ENCODE measurements at places on chromosomes 2 and 18.

DNA sequence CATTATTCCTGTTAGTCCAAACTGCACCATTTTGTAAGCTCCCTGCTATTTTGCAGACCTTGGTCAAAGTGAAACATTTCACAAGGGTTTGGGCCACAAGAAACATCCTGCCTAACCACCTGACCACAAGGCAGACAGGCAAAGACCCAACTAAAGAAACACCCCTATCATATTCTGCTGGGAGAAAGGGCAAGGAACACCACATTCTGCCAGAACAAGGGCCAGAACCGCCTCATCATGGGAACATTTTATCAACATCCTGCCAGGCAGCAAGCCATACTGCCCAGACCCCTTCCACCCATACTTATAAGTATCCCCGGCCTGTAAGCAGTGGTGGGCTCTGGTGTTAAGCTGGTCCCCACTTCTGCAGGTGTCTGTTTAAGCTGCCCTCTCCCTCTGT, 12.0 kb upstream of the RAB31 start:
- DNase-seq: no peak

DNA sequence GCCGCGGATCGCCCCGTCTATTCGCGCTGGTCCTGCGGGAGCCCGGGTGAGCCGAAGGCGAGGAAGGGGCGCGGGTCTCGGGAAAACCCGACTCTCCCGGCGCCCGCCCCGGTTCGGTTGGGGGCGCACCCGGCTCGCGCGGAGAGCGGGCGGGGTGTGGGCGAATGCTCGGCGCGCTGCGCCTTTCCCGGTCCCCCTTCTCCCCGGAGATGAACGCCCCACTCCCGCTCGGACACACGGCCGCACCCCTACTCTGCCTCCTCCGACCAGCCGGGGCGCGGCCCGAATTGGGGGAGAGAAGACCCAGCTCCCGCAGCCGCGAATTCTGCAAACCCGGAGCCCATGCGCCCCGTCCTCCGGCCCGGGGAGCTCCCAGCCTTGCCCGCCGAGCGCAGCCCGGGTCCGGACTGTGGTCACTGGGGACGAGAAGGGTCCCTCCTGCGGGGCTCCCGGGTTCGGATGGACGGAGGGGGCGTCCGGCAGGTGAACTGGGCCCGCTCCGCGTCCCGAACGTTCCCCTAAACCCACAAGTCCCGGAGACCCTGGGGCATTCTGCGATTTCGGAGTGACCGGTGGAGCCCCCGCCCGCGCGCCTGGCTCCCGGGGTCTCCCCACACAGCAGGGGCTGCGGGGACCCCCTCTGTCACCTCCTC, 734 bp downstream of the KCNG2 start:
- DNase-seq: no peak

- DNase-seq: no peak
These were observed 45.3 kb downstream of the DGKD start for GRCh38 chr2:233399306-233400225.

- no peak for DNase-seq
These were observed 81.6 kb downstream of the KIAA2012 start for GRCh38 chr2:202154613-202155012.

DNA sequence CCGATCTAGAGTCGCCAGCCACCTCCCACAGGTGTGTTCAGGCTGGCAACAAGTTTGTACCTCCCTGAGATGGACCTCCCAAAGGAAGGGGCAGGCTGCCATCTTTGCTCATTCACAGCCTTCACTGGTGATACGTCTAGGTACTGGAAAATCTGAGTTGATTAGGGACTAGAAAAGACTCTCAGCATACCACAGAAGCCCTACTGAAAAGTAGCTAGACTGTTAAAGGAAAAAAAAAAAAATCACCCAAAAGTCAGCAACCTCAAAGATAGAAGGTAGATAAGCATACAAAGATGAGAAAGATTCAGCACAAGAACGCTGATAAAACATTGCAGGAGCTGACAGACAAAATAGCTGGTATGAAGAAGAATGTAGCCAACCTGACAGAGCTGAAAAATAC, 128.6 kb upstream of the WDR75 start:
- DNase-seq: no peak

DNA sequence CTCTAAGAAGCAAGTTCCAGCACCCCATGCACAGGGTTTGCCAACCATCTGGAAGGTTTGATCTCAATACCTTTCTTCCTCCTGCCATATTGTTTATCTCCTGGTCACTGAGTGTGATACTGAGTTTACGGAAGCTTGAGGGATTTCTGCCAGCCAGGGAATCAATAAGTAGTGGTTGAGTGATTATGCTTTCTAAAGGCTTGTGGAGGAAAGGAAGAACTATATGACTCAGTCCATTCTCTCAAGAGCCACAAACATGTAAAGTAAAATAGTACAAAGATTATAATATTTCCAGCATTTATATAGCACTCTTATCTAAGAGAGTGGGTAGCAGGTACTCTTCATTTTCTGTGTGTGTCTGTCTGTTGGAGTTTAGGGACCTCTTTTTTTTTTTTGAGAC, 49.2 kb downstream of the SLC4A3 start:
- DNase-seq: no peak

DNA sequence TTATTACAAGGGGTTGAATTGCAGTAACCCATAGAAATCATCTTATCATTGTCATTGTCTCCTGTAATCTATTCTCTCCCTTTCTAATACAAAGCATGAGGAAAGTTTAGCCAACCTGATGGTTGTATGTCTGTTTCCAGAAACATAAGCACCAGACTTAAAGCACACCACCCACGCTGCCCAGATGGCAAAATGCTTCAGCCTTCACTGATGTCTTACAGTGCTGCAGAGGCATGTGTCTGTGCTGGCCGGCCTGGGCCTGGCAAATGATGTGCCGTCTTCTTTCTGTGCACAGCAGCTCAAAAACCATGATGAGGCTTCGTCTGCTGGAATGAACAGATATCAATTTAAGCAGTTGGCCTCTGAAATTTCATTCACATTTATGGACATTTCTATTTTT, 443.0 kb upstream of the RGPD4 start:
- DNase-seq: no peak

GRCh38 chr2:181440344-181440743, 16.8 kb upstream of the ITGA4 start:
- no peak for DNase-seq

DNA sequence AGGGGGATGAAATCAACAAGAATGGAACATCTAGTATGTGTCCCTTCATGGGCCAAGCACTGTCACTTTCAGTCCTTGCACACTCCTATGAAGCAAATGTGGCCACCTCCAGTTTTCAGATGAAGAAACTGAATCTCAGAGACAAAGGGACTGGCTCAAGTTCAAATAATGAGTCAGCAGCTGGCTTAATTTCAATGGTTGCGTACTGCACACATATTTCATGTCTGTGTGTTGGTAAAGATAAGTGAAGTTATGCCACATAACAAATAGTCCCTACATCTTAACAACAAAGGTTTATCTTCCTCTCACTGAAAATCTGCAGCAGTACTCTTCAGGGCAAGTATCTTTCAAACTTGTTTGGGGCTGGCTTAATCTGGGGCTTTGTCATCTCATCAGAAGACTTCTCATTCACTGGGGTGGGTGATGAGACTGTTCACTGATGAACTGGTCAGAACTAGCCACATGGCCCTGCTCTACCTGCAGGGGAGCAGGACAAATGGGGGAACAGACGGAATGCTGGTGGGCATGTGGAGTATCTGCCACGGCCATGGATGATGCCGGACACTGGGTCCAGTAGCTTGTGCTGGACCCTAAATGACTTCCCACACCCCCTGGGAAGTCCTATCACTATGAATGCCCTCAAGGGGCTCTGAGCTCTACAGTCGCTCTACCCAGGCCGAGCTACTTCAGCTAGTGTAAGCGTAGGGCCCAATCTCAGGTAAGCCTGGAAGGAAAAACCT, 263.2 kb downstream of the CYP26B1 start:
- peak; percentile 28 for DNase-seq

- DNase-seq: peak; percentile 16
These were observed 17.1 kb upstream of the ANKRD62 start for GRCh38 chr18:12076424-12077140.

DNA sequence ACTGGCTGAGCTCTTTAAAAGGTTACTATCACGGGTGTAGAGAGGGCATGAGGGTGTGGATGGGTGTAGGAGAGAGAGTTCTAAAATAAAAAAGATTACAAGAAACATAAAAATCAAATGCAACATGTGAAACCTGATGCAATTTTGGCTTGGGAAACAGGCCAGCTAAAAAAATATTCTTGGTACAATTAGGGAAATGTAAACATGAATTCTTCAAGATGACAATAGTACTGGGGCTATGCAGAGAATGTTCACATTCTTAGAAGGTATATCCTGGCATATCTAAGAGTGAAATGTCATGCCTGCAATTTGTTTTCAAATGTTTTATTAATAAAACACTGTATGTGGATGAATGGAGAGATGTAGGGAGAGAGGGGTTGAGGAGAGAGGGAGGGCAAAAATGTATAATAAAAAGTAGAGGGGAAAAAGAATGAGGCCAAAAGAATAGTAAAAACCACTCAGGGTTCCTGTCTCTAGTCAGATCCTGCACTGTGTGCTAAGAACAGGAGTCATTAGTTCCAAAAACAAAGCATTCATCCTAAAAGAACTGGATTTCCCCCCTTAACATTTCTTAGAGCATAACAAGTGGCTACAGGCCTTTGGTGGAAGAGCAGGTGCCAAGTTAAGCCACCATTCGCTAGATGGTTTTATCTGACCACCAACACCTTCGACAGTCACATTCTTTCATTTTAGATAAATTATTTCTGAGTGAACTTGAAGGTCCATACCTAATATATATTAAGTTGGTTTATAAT, 77.3 kb downstream of the LPIN2 start:
- no peak for DNase-seq

DNA sequence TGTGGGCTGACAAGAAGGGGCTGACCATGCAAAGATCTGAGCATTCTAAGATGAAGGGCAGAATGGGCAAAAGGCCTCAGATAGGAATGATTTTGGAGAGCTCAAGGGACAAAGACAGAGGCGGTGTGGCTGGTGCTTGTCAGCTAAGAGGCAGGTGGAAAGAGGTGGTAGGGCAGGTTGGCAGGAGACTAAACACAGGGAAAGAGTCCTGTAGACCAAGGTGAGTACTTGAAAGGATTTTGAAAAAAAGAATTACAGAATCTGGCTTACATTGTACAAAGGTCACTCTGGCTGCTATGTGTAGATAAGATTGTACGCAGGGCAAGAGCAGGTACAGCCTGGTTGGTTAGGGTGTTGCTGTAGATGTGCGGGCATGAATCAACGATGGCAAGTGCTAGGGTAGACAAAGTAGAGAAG, 50.6 kb downstream of the STK39 start:
- no peak for DNase-seq

- no peak for DNase-seq
These were observed 26.1 kb downstream of the MAL start for GRCh38 chr2:95051626-95052025.

DNA sequence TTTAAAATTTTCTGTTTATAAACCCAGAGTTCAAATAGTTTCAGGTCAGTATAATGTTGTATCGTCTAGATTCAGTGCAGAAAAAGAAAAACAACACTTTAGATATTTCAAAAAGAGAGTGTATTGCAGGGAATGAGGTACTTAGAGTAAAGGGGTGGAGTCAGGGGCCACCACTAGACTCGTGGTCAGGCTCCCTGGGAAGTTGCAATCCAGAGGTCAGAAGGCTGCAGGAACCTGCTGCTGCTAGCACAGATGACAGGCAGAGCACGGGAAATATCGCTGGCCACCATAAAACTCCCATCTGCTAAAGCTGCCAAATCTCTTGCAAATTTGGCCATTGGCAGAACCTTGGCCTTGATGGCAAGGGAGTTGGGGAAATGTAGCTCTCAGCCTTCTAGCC, 64.6 kb downstream of the THNSL2 start:
- no peak for DNase-seq

- no peak for DNase-seq
These were observed 82.5 kb upstream of the KCNE4 start for GRCh38 chr2:222969491-222969890.

DNA sequence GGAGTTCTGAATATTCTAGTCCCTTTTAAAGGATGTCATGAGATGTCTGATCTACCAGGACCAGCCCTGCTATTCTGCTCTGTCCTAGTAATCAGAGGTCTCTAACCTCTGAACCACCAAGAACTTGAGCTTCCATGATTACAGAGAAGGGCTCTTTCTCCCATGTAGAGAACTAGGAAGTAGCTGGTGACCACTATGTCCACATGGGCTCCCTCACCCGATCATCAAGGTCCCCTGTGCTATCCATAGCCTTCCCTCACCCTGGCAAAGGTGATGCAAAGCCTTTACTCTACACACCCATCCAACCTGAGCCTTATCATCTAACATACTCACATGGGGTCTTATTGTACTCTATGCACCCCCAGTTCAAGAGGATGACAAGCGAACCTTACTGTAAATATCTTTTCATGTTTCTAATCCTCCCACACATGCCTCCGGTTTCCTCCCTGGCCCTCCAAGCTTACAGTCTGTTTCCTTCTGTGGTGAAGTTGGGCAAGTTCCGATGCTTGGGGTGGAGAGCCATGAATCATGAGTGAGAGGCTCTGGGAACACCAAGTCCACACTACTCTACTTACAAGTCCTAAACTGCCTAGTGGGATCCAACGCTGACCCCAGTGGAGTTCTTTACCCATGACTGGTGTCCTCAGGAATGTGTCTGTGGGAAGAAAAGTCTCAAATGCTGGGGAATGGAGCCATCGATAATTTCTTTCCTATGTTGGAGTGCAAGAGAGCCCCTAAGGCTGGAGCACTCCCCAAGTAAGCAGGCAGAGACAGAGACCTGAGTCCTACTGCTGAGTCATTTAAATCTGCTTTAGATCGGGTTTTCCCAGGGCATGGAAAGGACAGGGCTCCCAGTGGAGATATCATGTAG, 73.3 kb upstream of the KLF7 start:
- DNase-seq: no peak

GRCh38 chr2:181022652-181023051, 42.2 kb downstream of the UBE2E3 start:
- no peak for DNase-seq

DNA sequence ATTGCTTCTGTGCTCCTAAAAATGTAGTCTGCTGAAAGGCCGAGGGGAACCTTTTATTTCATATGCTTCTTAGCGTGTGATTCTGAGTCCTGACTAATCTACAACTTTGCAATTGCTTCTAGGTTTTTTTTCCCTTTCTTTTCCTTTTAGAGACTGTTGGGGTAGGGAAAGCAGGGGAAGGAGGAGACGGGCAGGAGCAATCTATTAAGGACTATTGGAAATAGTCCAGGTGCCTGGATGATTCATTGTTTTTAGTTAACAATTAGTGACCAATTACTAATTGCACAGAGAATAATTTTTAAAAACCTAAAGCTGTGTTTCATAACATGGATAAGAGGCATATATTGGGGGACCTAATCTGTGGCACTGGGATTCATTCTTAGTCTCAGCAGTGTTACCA, 49.4 kb upstream of the STON1 start:
- no peak for DNase-seq

DNA sequence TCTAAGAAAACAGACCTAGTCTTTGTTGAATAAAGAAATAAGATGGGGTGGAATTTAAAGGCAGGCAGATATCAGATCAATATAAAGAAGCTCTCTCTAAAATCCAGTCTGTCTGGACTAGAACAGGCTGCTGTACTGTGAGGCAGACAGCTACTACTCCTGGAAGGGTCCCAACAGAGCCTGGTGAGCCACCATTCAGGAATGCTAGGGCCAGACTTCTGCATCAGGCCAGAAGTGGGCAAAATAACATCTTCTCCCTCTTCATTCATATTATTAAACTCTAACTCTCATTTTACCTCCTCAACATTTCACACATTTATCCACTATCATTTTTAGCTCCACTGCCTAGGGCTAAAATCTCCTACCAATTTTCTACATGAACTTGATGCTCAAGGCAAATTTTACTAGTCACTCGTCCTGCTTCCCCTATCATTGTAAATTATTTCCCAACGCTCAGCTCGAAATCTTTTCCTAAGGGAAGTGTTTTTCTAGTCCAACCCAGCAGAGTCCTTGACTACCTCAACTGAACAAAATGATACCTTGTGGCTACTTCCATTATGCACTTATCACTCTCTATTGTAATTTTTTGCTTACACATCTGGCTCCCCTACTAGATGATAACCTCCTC, 45.2 kb upstream of the GLS start:
- peak; percentile 38 for DNase-seq

All from RKO (cell line).